CD4-positive, alpha-beta T cell treated with Interferon alpha-2 for 1 hour (primary cell): ENCODE measurements at places on chromosomes 6 and 20.

GRCh38 chr6:39080246-39080875 lies 31.8 kb downstream of the GLP1R start:
- no peak for DNase-seq

DNA sequence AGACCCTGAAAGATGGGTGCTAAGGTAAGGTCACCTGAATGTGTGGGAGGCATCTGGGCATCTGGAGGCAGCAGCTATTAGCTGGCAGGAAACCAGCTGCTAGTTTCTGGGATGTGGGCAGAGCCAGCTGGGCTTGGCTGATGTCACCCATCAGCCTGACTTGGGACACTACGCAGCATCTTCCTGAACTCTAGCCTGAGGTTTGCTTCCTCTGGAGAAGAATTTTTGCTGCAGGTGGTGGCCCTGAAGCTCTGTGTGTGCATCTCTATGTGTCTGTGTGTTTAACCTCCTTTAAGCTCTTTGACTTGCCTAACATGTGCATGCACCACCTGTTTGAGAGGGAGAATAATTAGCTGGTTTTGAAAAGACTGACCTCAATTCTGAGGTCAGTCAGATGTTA lies 465.1 kb upstream of the CHD6 start:
- no peak for DNase-seq

DNA sequence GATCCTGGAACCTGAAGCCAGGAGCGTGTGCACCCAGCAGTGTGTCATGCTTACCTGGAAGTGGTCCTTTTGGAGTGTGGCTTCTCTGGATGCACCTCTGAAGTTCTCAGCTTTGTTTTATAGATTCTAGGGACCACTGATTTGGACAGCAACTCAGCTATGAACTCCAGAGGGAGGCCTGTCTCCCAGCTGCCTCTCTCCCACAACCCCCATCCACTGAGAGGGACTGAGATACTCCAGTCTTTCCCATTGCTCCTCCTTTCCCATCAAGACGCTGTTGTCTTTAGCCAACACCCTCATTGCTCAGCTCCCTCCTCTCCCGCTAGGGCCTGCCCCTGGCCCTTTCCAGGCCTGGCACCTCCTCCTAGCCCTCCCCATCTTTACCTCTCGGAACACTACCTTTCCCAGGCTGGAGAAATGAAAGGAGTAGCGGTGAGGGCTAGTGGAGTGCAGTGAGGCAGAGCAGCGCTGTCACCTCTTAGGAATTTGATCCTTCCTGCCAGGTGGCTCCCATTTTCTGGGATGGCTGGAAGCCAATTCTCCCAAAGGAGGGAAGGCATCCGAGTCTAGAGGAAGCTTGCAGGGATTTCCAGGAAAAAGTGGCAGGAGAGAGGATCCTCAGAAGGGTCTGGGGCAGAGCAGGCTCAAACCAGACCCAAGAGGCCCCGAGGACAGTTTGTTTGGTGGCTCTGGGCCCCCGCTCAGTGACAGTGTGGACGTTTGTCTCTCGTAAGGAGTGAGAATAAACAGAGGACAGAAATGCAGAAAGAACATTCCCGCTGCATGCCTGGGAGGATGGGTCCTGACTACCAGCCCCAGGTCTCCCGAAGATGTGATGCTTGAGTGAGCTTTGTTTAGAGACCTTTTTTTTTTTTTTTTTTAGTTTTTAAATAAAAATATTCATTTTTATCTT lies at the start of gene LRRN4:
LRRN4 (minus strand) TSS at position 285 of the 913 bp plus-strand sequence. CDS start 1,261 bp downstream, outside the sequence.
- no peak for DNase-seq

DNA sequence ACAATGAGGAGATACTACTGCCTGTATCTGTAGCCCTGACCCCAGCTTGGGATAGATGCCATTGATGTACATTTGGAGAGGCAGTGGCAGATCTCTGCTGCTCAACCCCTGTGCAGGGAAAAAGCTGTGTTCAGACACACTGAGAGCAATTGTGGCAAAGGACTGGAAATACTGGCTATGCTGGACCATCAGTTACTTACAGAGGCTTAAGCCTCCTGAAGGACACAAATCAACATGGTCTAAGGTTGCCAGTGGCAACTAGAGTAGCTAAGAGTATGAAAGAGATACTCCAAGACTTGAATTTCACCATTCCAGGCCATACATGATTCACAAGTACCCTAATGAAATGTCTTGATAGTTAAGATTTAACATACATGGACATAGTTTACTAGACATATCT lies 32.4 kb upstream of the ENPP4 start:
- no peak for DNase-seq

- no peak for DNase-seq
Observed at GRCh38 chr6:15044146-15044882, 201.6 kb upstream of the JARID2 start.
